ENCODE measurements at places on chromosomes 16 and 17.
A peak's percentile ranks its signal among the peaks of the same experiment; 100 is the strongest.

- peak; percentile 8 for DNase-seq
Measured at GRCh38 chr16:58755989-58756649, 22.0 kb upstream of the GOT2 start.

DNA sequence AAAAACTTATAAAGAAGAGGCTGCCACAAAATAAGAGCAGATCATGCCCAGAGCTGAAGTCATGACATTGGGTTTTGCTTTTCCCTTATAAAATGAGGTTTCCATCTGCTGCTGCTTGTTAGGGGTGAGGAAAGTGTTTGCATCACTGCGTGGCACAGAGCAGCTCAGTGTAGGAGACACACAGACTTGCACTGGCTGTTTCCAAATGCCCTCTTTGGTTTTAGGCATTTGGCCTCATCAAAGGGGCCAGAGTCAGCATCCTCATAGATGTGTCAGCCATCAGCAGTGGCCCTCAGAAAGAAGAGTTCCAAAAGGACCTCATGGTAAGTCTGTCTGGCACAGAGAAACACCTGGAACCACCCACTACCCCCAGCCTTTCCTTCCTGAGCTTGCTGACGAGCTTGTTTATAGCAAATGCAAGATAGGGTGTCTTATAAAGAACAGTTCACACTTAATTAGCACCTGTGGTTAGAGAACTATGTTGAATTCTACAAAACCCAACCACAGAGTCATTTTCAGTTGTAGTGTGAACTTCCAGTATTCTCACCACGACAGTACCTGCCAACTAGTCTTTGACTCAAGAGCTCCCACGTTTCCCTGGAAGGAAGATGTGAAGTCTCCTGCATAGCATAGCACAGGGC lies 17.0 kb downstream of the VWA3A start:
- no peak for DNase-seq

GRCh38 chr17:42989141-42989540 lies 8.8 kb downstream of the RUNDC1 start:
- DNase-seq = no peak

GRCh38 chr16:17416461-17417311 lies 54.1 kb downstream of the XYLT1 start:
- DNase-seq = no peak

GRCh38 chr17:49817993-49818392 lies 29.5 kb downstream of the KAT7 start:
- DNase-seq = no peak

DNA sequence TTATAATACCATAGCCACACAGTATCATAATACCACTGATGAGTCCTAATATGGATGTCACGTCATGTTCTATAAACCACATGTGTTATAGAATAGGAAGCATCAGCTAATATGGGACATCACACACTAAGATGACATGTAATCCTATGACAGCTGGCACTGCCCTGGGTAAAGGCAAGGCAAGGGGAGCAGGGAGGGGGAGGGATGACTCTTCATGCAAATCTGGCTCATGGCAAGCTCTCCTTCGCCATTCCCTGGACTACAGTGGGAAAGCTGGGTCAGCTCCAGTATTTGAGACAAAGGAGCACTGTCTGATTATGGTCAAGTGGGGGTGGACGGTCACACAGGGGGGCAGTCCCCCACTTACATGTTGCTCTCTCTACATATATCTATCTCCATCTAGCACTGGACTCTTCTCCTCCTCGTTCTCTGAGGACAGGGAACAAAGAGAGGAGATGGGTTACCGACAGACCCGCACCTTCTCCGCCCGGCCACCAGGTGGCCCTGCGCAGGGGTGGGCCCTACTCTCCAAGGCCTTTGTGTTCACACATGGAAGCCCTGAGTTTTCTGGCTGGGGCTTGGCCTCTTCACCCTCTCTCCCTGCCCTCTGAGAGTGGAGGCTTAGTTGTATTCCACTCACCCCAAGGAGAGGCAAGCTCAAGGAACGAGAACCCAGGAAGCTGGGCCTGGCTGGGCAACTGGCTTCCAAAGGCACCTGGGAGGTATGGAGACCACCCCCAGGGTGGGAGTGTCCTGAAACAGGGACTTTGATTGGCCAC lies 23.4 kb upstream of the MPO start:
- no peak for DNase-seq

GRCh38 chr17:80220054-80220735 lies at the start of the genes SGSH and SLC26A11:
Gene SGSH (minus strand): TSS chr17:80220333. CDS start chr17:80220313, 20 bp downstream.
Gene SLC26A11 (plus strand): TSS chr17:80220427. CDS start chr17:80221561, 1,134 bp downstream.
- DNase-seq = no peak

GRCh38 chr17:76570457-76570856 lies 15.2 kb downstream of the ST6GALNAC2 start:
- DNase-seq = no peak

DNA sequence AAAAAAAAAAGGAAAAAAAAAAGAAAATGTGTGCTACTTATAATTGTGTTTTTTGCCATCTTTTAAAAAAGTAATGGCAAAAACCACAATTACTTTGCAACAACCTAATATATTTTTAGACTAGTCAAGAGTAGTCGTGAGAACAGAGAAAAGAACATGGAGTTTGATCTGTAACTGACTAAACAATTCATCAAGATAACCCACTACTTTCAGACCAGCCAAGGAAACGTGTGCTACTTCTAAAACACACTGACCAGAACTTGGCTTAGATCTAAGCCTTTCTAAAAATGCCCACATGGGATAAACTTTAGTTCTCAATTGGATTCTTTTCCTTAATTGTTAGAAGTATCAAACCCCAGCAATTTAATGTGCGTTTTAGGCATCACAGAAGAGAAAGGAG lies 616 bp downstream of the PECAM1 start:
- no peak for DNase-seq

GRCh38 chr16:54303613-54304012 lies 17.0 kb upstream of the IRX3 start:
- no peak for DNase-seq

GRCh38 chr17:28871056-28871579 lies 16.3 kb downstream of the ERAL1 start:
- DNase-seq = no peak

- no peak for DNase-seq
Measured at GRCh38 chr16:23650674-23651416, 9.6 kb downstream of the DCTN5 start.

DNA sequence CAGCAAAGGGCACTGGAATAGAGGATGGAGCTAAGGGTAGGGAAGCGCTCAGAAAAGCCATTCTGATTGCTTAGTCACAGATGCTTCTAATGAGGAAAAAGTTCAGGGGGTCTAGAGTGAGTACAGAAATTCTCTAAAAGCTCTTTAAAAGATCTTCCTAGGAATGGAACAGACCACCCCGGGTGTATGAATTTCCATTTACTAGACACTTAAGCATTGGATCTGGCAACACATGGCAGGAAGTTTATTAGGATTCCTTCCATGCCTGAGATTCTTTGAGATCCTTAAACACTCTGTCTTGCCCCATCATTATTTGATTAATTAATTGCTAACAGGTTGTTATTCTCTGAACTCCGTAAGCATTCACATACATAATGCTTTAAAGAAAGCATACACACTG lies 8.5 kb downstream of the KRTAP9-7 start:
- DNase-seq = no peak

GRCh38 chr16:69827524-69827923 lies 65.4 kb downstream of the WWP2 start:
- DNase-seq = no peak

DNA sequence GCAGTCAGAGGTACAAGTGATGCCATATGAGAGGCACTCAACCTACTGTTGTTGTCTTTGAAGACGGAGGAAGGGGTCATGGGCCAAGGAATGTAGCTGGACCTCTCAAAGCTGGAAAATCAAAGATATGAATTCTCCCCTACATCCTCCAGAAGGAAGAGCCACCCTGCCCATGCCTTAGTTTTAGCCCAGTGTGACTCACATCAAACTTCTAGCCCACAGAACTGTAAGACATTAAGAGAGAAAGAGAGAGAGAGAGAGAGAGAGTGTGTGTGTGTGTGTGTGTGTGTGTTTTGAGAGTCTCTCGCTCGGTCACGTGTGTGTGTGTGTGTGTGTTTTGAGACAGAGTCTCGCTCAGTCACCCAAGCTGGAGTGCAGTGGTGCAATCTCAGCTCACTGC lies 87.1 kb downstream of the STX8 start:
- no peak for DNase-seq

- no peak for DNase-seq
Measured at GRCh38 chr16:48102083-48103008, 53.4 kb downstream of the ABCC12 start.

GRCh38 chr17:81044764-81045589 lies 10.0 kb downstream of the BAIAP2 start:
- no peak for DNase-seq

DNA sequence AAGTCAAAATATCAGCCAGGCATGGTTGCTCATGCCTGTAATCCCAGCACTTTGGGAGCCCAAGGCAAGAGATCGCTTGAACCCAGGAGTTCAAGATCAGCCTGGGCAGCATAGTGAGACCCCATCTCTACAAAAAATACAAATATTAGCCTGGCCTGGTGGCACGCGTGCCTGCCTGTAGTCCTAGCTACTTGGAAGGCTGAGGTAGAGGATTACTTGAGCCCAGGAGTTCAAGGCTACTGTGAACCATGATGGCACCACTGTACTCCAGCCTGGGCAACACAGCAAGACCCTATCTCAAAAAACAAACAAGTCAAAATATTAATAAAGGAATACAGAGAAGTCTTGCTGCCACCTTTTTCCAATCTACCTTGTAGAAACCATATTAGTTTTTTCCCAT lies 4.2 kb downstream of the ZNF689 start:
- DNase-seq = no peak

GRCh38 chr17:34584805-34585416 lies 5.5 kb downstream of the TMEM132E start:
- peak; percentile 24 for DNase-seq

- DNase-seq = no peak
Measured at GRCh38 chr16:22318690-22319358, 21.6 kb downstream of the POLR3E start.

DNA sequence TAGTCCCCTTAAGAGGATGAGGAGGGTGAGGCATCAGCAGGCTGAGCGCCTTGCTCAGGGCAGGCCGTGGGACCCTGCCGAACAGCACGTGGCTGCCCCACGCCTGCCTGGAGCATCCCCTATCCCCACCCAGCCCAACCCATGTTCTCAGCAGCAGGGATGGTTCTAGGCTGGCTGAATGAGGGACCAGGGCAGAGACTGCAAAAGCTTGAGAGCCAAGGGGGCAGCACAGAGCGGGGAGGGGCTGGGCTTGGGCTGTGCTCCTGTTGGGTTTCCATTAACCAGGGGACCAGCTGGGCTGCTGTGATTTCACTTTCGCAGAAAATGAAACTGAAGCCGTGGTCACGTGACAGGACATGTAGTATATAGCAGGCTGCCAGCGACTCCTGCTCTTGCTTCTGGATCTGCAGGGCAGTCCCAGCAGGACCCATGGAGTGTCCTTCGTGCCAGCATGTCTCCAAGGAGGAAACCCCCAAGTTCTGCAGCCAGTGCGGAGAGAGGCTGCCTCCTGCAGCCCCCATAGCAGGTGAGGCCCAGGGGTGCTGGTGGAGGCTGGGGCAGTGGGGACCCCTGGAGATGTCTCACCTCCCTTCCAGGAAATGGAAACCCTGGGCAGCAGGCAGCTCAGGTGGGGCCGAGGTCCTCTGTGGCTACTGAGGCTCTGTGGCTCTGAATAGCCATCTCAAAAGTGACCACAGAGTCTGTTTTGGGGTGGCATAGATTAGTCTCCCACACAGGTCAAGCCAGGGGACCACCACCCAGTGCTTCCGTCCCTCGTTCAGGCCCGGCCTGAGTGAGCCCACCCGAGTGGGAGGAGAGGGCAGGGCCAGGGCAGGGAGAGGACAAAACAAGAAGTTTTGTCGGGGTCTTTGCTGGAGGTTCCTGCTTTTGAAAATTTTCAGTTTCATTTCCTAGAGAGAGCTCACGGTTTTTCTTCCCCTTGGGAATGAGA lies 2.9 kb downstream of the RNF213 start:
- peak; percentile 54 for DNase-seq

GRCh38 chr17:52606098-52606497 lies 447.6 kb upstream of the CA10 start:
- no peak for DNase-seq

DNA sequence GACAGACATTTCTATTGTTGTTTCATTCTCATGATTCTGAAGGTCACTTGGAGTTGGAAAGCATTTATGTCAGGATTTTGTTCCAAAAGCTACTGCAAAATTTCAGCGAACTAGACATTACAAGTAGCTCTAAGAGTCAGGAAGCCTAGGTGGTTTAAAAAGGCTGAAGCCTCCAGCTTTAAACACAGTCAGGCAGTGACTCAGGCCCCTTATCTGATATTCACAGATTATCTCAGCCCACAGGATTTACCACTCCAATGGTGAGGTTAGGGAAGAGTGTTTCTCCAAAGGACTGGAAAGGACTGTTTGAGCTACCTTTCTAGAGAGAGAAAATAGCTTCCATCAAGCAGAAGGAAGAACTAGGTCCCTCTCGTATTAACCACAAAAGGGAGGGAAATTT lies 624.4 kb upstream of the C16orf82 start:
- no peak for DNase-seq

DNA sequence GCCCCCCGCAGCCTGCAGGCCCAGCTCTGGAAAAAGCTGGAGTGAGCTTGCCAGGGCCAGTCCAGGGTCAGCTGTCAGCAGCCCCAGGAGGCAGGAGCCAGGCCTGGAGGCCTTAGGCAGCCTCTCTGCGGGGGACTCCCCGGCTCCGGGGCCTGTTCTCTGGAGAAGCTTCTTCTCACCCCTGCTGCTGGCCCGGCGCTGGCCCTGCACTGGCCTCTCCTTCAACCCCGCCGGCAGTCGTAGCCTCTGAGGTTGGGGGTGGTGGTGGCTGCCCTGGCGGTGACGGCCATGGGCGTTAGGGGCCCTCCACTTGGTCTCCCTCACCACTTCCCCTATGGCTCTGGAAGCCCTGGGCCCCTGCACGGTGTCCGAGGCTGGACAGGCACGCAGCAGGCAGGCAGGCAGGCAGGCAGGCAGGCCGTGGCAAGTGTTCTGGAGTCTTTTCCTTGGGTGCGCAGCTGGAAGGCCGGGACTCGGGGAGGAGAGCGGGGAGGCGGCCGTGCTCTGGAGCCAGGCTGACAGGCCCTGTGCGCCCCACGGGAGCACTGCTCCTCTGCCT lies 2.1 kb downstream of the FOXF1 start:
- DNase-seq = no peak

- no peak for DNase-seq
Measured at GRCh38 chr16:28876973-28877654, 1.2 kb upstream of the ATP2A1 start.

DNA sequence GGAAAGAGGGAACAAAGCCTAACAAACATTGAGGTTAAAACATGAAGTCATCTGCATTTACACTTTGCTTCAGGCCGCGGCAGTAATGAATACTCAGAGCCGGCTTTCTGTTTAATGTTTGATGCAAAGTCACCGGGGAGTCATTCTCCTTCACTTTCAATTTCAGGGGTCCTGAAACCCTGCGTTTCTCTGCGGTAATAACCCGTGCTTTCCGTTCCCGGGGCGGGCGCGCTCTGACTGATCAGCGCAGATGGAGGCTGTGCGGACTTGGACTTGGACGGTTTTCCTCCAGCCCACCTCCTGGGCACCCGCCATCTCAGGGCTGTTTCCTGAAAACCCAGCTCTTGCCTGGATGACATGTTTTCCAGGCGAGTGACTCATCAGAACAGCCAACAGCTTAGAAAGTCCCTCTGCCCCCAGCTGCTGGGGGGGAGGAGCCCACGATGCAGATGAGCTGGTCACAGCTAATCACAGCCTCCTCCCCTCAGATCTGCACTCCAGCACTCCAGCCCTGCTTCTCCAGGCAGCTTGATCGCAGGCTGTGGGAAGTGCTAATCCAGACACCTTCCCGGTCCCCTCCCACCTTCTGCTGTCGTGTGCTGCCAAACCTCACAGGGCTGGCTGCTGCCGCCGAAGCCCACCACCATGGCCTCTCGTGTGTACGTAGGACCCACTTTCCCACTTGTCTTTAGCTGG lies 158.6 kb upstream of the CHMP6 start:
- DNase-seq = peak; percentile 92

All from NCI-H1436 treated with DMSO at 0.1 percent for 48 hours (cell line).